ENCODE measurements at places on chromosomes 2 and 18.

DNA sequence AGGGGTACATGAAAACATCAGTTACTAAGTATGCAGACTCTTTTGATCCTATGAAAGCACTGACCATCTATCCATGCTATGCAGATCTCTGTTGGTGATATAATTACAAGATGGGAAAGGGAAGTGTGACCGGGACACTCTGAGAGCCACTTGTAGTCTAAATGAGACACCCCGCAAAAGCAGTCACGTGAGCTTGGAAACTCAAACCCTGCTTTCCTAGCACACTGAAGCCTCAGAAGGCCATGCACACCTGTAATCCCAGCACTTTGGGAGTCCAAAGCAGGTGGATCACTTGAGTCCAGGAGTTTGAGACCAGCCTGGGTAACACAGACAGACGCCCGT is 137.5 kb downstream of the INO80D start:
- no peak for DNase-seq

DNA sequence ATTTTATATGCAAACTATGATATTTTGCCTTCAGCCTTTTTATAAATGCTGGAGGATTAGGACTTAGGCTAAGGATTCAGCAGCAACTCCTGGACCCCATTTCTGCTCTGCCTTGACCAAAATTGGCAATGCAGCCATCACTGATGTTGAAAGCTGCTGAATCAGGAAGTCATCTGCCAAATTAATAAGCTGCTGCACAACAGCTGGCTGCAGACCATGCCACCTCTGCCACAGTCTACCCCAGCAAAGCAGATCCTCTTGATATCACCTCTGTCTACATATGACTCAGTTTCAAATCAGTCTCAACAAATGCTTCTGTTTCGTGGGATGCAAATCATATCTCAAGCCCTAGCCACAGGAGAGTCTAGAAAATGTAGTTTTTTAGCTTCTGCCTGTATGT is 7.1 kb upstream of the SOS1 start:
- DNase-seq, result peak; percentile 17

- no peak for DNase-seq
Measured at GRCh38 chr2:152827944-152828343, 109.5 kb downstream of the ARL6IP6 start.

DNA sequence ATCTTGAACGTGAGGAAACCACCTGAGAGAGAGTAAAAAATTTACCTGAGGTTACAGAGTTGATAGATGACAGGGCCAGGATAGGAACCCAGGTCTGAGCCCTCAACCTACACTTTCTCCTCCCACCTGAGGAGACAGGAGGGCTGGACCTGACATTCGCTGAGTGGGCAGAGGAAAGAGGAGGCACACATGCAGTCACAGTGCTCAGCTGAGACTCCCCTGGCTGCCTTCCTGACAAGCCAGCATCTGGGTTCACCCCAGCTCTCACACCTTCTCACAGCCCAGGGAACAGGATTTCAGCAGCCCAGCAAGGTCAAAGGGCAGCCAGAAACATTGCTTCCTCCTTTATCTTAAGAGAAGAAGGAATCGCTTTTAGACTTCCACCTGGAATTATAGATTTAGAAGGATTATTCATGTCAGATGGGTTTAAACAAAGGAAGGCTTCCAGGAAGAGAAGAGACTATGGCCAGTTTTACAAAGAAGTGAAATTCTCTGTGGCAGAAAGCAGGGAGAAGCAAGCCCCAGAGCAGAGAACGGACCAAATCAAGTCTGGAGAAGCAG is 18.1 kb upstream of the PKDCC start:
- DNase-seq, result no peak

GRCh38 chr2:109049022-109049421 is 60.0 kb upstream of the EDAR start:
- DNase-seq, result no peak

DNA sequence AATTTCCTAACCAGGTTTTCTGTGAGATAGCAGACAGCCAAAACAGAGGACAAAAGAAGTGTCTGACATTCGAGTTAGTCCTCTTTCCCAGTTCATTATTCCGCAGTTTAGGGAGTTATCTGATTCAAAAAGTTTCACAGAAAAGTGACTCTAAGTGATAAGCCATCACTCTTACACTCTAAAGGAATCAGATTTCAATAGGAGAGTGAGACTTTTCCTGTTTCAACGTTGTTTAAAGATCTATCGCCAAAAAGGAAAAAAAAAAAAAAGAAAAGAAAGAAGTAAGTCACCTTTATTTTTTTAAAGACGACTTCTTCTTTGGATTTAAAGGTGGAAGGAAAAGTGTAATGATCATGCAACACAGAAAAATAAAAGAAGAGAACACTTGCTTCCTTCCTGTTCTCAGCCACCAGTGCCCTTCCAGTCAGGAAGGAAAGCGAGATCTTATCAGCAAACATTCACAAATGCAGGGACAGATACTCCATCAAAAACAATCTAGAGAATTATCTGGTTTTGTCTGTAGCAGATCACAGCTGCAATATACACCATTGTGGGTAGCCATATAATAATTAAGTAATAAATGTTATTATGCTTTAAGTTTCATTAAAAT is 49.8 kb downstream of the TFPI start:
- no peak for DNase-seq

DNA sequence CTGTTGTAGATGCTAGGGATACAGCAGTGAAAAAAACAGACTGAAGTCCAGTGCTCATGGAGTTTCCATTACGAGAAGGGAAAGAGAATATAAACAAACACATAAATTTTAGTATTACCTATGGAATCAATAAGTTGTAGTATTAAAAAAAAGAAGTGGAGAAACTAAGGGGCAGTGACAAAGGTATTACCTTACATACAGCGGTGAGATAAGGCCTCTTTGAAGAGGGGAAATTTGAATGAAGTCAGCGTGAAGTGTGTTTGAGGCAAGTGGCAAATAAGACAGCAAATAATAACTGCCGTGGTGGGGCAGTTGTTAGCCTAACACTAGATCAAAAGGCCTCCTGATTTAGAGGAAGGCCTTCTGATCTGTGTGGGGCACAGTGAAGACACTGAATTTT is 57.9 kb downstream of the TLK1 start:
- DNase-seq, result no peak

DNA sequence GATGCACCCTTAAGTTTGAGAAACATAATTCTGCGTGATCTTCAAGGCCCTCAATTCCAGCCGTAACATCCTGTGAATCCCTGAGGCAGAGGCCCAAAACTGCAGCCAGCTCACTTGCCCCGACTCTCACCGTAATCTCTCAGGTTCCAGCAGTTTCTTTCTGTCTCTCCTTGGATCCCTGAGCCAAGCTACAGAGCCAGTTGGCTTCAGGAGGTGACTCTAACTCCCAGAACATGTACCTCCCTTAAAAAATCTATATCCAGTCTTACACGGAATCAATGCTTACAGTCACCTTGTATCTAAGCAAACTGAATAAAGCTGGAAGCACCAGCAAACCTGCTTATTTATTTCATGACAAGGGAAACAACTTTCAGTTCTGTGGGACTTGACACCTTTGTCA is 300.4 kb downstream of the SETBP1 start:
- no peak for DNase-seq

- no peak for DNase-seq
Measured at GRCh38 chr18:5584746-5585417, 41.1 kb upstream of the EPB41L3 start.

GRCh38 chr18:77160515-77160914 is 27.9 kb upstream of the MBP start:
- DNase-seq, result no peak

- no peak for DNase-seq
Measured at GRCh38 chr18:36297417-36298125, at the start of gene FHOD3. Gene FHOD3, plus strand, starts transcription at chr18:36297713. Its CDS starts 123 bp downstream, at chr18:36297836.

DNA sequence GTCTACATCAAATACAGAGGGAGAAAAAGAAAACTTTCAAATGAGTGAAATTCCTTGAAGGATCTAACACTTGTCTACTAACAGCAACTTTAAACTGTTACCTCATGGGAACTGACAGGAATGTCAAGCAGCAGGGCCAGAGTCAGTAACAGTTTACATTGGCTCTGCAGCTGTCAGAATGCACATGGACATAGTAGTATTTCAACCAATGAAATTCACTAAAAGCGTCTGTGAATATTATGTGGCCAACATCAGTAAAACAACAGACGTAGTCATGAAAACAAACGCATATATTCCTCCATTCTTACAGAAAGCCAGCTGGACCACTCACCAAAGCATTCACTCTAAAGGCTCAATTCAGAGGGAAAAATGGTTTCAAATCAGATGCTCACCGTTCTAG is 79.3 kb upstream of the RNU4ATAC start:
- DNase-seq, result no peak

DNA sequence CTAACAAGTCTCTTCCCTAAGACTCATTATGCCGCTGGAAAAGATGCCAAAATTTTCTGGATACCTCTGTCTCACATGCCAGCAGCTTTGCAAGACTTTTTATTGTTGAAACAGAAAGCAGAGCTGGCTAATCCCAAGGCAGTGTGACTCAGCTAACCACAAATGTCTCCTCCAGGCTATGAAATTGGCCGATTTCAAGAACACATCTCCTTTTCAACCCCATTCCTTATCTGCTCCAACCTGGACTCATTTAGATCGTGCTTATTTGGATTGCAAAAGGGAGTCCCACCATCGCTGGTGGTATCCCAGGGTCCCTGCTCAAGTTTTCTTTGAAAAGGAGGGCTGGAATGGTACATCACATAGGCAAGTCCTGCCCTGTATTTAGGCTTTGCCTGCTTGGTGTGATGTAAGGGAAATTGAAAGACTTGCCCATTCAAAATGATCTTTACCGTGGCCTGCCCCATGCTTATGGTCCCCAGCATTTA is 26.3 kb downstream of the DHRS9 start:
- DNase-seq, result no peak

DNA sequence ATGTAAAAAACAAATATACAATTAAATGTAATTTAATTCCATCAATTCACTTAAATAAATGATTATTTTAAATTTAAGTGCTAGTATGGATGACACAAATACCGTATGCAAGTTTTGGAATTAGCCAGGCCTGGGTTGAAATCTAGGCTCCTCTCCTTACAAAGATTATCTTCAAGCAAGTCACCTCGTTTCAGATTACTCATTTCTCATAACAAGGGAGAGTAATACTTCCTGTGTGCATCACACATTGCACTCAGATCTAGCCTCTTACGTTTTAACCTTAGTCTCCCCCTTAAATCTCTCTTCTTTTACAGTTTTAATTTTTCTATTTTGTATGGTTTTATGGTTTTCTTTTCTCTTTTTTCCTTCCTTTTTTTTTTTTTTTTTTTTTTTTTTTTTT is 1475.9 kb upstream of the NXPH2 start:
- DNase-seq, result no peak

DNA sequence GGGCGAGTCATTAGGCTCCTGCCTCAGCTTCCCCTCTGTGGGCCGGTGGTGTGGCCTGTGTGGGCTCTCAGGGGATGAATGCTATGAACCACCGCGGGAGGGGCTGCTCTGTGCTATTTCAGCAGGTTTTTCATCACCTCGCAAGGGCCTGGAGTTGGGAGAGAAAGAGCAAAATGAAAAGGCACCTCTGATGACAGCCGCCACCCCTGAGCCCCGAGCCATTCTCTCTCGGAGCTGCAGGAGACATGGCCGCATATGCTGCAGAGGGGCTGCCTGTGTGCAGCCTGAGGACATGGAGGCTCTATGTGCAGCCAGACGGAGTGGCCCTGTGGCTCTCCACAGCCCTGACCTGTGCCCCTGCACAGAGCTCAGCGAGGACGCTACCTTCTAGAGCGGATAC is 96.2 kb upstream of the CTDP1 start:
- DNase-seq, result no peak

GRCh38 chr2:230660294-230661060 is 52.2 kb upstream of the CAB39 start:
- DNase-seq, result no peak

GRCh38 chr2:178106053-178106452 is 6.2 kb upstream of the RBM45 start:
- DNase-seq, result no peak

- no peak for DNase-seq
Measured at GRCh38 chr2:222595581-222595980, 60.3 kb downstream of the FARSB start.

DNA sequence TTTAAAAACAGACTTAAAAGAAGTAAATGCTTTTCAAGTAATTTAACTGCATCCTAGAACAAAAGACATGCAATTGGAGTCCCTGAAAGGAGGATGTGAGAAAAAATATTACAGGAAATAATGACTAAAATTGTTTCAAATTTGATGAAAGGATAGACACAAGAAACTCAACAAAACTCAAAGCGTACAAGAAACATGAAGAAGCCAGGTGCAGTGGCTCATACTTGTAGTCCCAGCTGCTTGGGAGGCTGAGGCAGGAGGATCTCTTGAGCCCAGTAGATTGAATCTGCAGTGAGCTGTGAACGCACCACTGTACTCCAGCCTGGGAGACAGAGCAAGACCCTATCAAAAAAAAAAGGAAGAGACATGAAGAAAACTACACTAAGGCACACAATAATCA is 118.1 kb upstream of the SLC39A10 start:
- no peak for DNase-seq

DNA sequence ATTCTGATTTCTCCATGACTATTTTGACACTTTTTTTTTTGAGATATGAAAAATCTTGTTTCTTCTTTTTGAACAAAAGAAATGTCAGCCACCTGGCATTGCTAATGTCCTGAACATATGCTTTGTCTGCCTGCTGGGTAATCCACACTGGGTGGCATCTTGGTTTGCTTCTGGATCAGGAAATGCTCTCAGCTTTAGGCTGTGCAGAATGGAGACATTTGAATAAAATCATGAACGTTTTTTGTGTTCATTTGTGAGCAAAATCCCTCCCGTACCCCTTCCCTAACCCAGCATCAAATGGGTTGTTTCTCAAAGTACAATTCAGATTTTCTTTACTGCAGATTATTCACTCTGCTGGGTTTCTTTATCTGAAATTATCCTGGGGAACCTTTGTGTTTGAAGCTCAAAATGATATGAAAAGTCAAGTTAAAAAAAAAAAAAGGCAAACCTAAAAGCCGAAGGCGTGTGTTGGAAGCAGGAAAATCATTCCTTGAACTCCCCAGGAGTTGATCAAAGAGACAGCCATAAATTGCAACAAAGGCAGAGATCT is 53.4 kb upstream of the KLF7 start:
- DNase-seq, result no peak

- DNase-seq, result no peak
Measured at GRCh38 chr2:20304411-20304810, 46.2 kb downstream of the PUM2 start.

GRCh38 chr2:236997069-236997715 is 88.5 kb upstream of the COPS8 start:
- DNase-seq, result no peak

- DNase-seq, result no peak
Measured at GRCh38 chr2:164065038-164065437, 329.2 kb upstream of the FIGN start.

DNA sequence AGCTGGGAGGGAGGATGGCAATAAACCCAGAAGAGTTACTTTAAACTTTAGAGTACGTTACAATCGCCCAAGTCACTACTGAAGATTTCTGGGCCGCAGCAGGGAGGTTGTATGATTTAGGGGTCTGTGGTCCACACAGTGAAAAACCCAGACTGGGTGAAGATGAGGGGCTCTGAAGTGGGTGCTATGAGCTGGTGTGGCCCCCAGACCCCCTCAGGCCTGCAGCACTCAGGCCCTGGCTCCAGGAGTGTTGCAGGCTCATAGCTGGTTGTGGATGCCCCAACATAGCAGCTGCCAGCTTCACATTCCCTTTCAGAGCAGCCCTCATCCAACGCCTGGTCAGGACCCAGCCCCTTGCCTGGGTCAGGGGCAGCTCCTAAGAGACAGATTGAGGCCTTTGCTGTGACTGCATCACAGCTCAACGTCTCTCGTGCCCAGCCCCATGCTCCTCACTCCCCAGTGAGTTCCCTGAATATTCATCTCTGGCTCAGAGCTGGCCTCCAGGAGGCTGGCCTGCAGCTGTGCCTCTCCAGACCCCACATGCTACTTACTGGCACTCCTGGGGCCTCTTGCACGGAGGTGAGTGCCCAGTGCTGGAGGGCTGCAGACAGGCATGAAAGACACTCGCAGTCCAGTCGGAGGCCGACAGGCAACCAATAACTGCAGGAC is 94.5 kb upstream of the MYCN start:
- DNase-seq, result no peak
